ENCODE measurements at places on chromosomes 6 and 20. TPM values are rescaled to one million over a fixed set of nuclear protein-coding genes. Genes with fewer than 3 reads are reported as not detected.

DNA sequence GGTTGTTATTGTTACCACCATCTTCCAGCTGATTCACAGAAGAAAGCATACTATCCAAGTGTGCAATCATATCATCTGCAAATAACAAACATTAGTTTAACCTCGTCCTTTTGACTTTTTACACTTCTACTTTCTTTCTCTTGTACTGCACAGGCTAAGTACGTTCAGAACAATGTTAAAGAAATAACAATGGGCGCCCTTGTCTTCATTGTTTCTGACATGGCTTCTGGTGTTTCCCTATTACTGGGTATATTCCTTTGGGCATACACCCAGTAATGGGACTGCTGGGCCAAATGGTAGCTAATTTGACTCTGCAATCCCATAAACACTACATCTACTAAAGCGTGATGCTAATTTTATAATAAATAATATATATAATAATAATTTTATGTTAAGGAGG is 146.7 kb downstream of the GJA10 start:
- no peak for DNase-seq

GRCh38 chr6:47475319-47475816 is 2.2 kb upstream of the CD2AP start:
- no peak for DNase-seq

- no peak for DNase-seq
These were observed 64.9 kb downstream of the C6orf58 start for GRCh38 chr6:127641905-127642304.

DNA sequence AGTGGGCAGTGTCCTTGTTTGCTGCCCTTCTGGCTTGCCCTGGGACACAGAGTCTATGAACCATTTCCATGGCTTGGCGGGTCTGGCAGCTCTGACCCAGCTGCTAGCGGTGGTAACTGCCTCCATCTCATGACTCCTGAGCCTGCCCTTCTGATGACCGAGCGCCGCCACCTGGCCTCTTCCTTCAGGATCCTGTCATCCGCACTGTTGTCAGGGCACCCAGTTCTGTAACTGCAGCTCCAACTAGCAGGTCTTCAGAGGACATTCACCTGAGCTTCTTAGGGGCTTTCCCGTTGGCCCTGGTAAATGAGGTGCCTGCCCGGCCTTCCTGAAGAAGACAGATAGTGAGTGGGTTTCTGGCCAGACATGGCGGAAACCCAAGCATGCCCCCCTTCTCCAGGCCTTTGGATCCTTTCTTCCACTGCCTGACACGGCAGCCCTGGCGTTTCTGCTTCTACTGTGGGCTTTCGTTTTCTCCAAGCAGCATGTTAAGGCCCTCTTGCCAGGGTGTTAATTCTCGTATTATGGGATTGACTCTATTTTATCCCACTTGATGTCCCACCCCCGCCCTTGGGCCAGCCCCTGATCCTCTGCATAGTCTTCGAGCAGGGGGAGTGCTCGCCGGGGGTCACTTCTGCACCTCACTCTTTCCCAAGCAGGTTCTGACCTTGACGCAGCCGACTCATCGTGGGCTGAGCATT is 24.7 kb downstream of the PACSIN1 start:
- DNase-seq, result peak; percentile 68

GRCh38 chr20:47949230-47949629 is 163.9 kb upstream of the SULF2 start:
- no peak for DNase-seq

- DNase-seq, result no peak
These were observed 238.9 kb downstream of the TBC1D7 start for GRCh38 chr6:13089296-13089994.

- DNase-seq, result no peak
These were observed 9.0 kb upstream of the PRDM1 start for GRCh38 chr6:106077170-106077569.

DNA sequence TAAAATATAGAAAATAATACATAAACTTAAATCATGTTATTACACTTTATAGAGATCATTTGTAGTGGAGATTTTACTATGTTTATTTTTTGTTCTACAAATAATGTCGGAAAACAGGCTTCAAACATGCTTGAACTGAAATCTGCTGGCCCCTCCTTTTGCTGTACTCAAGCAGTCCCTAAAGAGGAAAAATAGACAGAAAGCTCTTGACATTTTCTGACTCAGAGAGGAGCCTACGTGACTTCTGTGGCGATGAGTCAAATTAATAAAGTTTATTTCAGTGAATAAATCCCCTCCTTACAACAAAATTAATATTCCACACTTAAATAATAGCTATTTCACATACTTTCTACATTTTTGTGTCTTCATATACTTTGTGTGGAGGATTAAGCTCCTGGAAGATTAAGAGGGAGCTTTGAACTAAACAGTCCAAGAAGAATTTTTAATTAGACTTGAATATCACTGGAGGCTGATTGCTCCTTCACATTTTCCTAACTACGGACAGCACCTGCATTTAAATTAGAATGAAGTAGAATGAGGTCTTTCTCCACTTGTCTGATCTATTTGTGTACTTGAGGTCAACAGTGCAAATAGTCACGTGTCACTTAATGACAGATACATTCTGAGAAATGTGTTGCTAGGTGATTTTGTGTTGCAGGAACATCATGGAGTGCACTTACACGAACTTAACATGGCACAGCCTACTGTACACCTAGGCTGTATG is 1.7 kb upstream of the TREM1 start:
- no peak for DNase-seq

DNA sequence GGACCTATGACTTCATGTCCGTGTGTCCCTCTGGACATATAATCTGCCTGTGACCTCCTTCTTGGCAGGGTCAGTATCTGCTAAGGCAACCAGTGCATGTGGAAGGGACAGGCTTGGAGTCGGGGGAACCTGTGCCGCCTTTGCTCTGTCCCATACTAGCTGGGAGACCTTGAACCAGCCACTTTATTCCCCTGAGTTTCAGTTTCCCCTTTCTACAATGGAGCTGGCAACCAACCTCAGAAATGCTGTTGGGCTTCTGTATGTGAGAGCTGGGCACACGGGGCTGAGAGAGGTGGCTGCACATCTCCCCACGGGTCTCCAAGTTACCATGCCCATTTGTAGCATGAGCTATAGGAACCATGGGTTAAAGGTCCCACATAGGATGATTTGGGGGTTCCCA is 53.8 kb downstream of the CD40 start:
- no peak for DNase-seq

The ARMC12 gene
- 0.36 TPM for total RNA-seq

The DLK2 gene
- total RNA-seq, result not detected

The ZC2HC1B gene
- total RNA-seq, result 0.56 TPM

DNA sequence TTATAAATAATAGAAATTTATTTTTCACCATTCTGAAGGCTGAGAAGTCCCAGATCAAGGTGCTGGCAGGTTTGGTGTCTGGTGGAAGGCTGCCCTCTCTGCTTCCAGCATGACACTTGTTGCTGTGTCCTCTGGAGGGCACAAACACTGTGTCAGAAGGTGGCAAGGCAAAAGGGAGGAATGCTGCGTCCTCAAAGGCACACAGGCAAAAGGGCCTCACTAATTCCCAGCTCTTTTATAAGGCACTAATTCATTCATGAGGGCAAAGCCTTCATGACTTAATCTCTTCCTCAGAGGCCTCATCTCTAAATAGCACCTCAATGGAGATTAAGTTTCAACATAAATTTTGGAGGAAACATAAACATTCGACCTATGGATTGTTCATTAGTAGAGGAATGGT is 209.5 kb upstream of the SMLR1 start:
- no peak for DNase-seq

- DNase-seq, result no peak
These were observed 621.5 kb downstream of the QKI start for GRCh38 chr6:164035900-164036485.

- no peak for DNase-seq
These were observed 119.9 kb upstream of the CST7 start for GRCh38 chr20:24828992-24829648.

GRCh38 chr6:100768816-100769351 is 112.2 kb downstream of the ASCC3 start:
- DNase-seq, result no peak

The KIF25 gene
- total RNA-seq, result not detected

The FABP7 gene
- total RNA-seq, result 3.7 TPM

GRCh38 chr20:37990571-37991151 is 42.6 kb downstream of the TTI1 start:
- peak; percentile 71 for DNase-seq

All from psoas muscle (tissue), 8 donors.